SK-N-SH (cell line): ENCODE measurements at places on chromosomes 2 and 18. TPM values are rescaled to one million over a fixed set of nuclear protein-coding genes. Genes with fewer than 3 reads are reported as not detected.

The ALPG gene
- polyA plus RNA-seq, result not detected in 2 replicates

The LYG2 gene
- not detected in 2 replicates for polyA plus RNA-seq

GRCh38 chr2:41880561-41881243 is 167.1 kb upstream of the PKDCC start:
- no peak overlapping the region for H3K4me3 ChIP-seq
- H3K27me3 ChIP-seq, result peaks cover 14% of the 10 kb centered on the region; the same call in 1 of the 2 replicates
- no peaks in the 10 kb centered on the region for H3K4me1 ChIP-seq
- no peak overlapping the region for H3K27ac ChIP-seq
- no peak for DNase-seq
- no peaks in the 10 kb centered on the region for H3K36me3 ChIP-seq

- no peak overlapping the region for H3K27ac ChIP-seq
- DNase-seq, result no peak
- H3K27me3 ChIP-seq, result no peaks in the 10 kb centered on the region
- no peaks in the 10 kb centered on the region for H3K4me1 ChIP-seq
- H3K4me3 ChIP-seq, result no peak overlapping the region
- H3K36me3 ChIP-seq, result no peaks in the 10 kb centered on the region
Measured at GRCh38 chr2:118779362-118779761, 68.1 kb downstream of the EN1 start.

DNA sequence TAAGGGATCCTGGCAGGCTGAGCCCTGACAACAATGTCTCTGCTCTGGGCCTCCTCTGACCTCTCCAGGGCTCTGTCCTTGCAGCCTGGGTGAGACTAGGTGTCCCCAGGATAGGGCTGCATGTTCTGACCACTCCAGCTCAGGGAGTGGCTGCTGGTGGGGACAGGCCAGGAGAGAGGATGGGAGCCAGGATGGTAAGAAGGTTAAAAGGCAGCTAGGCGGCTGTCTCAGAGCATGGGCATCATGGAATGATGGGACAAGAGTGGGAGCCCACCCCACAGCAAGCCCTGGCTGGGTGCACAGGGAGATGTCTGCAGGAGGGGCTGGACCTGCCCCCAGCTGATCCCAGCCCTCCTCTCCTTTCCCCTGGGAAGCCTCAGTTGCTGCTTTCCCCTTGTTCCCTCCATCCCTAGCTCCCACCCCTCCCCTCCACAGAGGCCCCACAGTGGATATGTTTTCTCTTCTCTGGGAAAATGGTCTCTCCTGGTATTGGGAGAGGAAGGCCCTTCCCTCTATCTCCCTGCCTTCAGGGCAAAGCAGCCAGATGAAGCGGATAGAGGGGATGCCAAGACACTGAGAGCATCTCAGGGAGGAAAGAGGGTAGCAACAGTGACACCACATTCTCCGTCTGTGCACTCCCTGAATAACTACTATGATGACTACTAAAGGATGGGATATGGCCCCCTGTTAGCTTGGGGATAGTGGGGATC is 334.3 kb downstream of the DYSF start:
- no peaks in the 10 kb centered on the region for H3K27me3 ChIP-seq
- no peak overlapping the region for H3K4me3 ChIP-seq

DNA sequence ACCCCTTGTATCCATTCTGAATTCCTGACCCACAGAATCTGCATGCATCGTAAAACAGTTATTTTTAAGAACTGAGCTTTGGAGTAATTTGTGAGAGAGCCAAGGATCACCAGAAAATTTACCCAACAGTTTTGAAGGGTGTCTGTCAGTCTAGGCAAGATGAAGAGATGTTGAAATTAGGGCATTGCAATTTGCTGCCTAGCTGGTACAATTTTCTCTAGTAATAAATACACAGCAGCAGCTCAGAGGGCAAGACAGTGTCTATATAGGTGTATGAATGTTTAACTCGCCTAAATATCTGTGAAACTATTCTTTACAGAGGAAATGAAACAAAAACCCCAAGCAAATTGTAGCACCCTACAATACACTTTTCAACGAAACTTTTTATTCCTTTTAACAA is 377.8 kb upstream of the POU3F3 start:
- no peak overlapping the region for H3K4me3 ChIP-seq
- DNase-seq, result no peak
- no peaks in the 10 kb centered on the region for H3K27me3 ChIP-seq
- H3K27ac ChIP-seq, result no peak overlapping the region
- H3K4me1 ChIP-seq, result no peaks in the 10 kb centered on the region

- H3K4me3 ChIP-seq, result no peak overlapping the region
- no peaks in the 10 kb centered on the region for H3K27me3 ChIP-seq
- H3K36me3 ChIP-seq, result no peaks in the 10 kb centered on the region
- H3K27ac ChIP-seq, result no peak overlapping the region
Measured at GRCh38 chr18:44691148-44691925, 10.6 kb downstream of the SETBP1 start.
